ENCODE measurements at places on chromosomes 5 and 9.

DNA sequence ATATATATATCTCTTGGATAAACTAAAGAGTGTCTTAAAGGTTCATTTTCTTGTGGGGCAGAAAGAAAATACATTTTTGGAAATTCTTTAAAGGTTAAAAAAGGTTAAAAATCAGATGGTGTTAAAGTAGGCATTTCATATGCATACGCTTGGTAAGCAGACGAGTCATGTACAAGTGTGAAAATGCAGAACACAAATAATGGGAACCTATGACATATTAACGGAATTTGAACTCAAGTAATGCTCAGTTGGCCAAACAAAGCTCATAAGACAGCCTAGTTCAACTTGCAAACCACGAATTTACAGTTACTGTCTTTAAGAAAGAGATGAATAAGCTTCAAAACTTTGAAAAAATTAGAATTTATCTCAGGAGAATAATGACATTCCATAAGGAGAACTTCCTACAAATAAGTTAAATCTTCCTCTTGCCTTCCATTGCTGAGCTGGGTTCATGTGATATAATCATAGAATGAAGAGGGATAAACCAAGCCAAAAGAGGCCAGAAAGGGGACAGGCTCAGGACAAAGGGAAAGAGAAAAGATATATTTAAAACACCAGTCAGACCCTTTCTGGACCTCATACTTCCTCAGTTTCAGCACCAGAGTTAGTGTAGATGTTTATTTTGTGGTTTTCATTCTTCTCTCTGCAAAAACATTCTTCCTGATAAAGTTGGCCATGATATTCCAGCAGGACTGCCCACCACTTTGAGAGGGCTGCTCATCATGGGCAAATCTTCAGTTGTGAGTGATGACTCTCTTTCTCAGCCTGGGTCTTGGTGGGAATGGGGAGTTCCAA, 256.7 kb upstream of the CD180 start:
- peak; percentile 75 for DNase-seq

DNA sequence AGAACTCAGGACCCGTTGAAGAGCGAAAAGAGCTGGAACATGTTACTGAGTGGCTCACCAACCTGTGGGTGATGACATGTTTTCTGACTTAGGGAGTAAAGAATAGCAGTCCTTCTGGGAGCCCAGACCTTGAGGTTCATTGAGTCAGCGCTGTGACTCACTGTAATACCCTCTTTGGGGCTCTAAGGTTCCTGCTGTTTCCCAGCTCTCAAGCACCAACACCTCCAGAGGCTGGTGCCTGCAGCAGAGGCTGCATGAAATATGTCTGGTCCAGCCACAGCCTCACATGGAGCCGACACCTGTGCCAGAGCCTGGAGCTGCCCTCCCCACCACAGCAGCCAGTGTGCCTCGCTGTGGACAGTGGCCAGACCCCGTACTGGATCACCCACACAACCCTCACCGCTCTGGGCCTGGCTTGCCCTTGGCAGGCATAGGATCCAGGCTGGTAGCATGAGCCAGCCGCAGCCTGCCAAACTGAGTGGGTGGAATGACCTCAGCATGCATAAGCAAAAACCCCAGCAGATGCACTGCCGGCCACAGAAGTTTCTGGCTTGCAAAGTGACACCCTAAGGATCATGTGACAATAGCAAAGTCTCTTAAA, 143.5 kb upstream of the MRPS30 start:
- DNase-seq = no peak

GRCh38 chr9:124190761-124191160, 67.0 kb upstream of the NEK6 start:
- no peak for DNase-seq

DNA sequence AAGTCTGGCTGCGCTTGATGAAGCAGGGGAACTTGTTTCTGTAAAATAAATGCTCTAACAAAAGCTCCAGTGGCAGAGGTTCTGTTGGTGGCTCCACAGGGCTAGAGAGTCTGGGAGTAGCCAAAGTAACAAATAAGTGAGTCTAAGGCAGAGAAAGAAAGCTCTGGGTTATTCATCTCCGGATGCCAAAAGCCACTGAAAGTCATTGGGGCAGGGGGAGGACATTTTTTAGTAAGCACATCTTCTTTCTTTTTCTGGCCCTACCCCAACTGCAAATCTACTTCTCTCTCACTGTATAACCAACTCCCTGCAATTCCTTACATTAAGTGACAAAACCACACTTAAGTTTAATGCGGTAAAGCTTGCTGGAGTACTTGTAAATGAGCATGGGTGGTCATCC, 141.6 kb downstream of the INSYN2B start:
- no peak for DNase-seq

DNA sequence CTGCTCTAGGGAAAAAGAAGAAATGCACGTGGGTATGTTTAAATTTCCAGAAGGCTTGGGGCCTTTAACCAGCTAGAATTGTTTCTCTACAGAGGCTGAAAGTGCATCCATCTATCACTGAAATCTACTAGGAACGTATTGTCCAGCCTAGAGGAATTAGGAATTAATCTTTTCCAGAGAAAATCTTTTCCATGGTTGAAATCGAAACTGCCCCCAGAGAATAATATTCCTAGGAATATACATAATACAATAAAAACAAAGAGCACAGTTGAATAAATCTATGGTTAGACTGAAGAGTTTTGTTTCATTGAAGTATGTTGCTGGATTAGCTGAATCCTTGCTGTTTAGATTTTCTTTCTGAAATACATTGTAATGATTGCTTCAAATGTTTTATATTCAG, 378.5 kb downstream of the PLK2 start:
- DNase-seq = no peak

- no peak for DNase-seq
These were observed 213.5 kb downstream of the SGCD start for GRCh38 chr5:156540491-156540890.

DNA sequence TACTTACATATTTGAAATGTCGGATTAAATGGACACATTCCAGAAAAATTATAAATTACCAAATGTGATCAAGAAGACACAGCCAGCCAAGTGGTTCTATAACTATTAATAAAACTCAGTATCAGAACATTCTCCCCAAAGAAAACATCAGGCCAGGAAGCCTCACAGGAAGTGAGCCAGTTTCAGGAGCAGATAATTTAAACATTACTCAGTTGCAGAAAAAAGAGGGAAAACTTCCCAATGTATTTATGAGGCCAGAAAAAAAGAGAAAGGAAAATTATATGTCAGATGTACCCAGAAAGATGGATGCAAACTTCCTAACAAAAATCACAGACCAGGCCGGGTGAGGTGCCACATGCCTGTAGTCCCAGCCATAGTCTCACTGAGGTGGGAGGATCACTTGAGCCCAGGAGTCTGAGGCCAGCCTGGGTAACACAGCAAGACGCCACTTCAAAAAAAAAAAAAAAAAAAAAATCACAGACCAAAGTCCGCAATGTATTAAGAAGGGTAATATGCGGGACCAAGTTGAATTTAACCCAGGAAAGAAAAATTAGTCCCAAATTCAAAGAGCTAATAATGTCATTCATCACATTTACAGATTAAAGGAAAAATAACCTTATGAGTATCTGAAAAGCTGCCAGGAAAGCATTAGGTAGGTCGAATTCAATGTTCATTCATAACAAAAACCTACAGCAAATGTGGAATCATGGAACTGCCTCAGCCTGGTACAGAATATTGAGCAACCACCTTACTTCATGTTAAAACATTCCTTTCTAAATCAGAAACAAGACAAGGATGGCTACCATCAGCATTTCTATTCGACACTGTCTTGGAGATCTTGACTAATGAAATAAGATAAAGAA, 37.2 kb upstream of the NRARP start:
- no peak for DNase-seq

DNA sequence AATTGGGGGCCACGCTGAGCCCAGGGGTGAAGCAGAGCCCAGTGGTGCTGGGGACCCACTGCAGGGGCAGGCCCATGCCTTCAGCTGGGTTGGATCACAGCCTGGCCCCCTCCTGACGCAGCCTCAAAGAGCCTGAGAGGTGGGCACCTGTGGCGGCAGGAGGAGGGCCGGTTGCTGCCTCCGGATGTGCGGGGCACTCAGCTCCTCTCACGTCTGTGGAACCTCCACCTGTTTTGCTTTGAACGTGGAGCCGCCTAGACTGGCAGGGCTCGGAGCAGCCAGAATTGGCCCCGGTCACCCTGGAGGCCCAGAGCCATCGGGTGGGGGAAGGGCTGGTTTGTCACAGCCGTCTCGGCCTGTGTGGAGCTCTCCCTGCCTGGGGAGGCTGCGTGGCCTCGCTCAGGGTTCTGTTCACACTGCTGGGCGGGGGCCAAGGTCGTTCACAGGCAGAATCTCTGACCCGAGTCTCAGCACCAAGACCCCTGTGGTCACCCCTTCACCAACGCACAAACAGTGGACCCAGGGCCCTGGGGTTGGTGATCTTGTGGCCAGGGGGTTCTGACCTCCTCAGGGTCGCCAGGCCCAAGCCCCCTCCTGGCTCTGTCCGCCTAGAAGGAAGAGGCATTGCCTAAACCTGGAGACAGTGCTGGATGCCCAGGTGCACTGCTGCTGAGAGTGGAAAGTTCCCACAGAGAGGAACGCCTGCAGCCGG, 9.2 kb upstream of the SLC9A3 start:
- DNase-seq = no peak

- DNase-seq = peak; percentile 89
These were observed 92.1 kb downstream of the DAB2IP start for GRCh38 chr9:121743441-121744001.

DNA sequence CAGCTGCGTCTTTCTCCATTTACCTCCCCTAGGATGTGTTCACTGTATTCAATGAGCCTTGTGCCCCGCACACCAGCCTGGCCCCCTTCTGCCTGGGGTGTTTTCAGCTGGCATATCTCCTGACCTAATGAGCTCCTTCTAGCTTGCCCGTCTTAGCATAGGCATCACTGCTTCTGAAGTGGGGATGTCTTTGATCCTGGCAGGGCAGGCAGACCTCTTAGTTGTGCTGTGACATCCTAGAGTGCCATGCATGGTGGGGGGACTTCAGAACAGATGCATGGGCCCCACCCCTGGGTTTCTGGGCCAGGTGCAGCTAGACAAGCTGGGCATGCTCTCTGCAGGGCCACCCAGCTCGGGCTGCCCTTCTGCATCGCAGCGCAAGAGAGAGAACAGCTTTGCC, 172.7 kb downstream of the GADD45G start:
- no peak for DNase-seq

- no peak for DNase-seq
These were observed 54.4 kb downstream of the KCNV2 start for GRCh38 chr9:2771661-2772060.

DNA sequence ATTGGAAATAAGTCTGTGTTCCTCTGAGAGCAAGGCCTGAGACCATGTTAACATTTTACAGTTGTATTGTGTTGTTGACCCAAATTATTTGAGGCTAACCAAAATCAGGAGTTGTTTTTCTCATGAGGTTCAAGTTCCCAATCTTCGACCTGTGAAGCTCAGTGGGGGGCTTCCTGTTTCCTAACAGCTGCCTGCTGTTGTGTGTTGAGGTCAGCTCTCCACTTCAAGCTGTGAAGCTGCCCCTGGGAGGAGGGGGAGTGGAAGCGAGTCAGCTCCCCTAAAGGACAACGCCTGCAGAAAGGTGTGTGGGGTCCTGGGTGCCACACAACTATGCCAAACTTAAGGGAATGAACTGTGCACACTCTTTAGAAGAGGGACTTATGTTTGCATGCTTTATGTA, 295.5 kb downstream of the IRX1 start:
- no peak for DNase-seq

DNA sequence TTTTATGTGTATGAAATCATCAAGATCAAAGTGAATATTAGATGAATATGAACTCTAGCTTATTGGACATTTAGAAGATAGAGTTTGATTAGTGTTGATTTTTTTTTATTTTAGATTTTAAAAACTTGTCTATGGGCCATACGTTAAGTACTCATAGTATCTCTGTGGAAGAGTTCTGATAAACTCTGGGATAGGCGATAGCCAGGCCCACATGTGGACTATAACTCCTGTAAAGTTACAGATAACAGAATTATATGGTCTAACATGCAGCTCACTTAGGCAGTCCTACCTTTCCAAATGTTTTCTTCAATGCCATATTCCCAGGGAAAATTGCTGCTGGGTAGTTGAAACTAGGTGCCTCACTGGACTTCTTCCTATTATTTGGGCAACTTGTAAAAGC, 10.4 kb downstream of the SLC31A1 start:
- DNase-seq = no peak

- peak; percentile 86 for DNase-seq
These were observed 20.5 kb upstream of the CCL28 start for GRCh38 chr5:43432486-43433375.

DNA sequence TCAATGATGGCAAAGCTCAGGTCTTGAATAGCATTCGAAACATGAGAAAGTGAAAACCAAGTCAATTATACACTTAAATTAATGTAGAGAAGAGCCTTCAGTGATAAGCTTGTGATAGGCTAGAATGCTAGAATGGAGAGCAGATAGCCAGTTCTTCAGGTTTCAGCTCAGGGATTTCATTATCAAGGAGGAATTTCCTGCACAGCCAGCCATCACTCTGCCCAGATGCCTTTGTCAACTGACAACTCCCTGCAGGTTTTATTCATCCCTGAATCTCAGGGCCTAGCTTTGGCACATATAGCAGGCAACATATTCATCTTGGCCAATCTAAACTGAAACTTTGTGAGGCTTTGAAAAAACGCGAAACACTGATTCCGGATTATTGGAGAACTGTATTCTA, 199.3 kb upstream of the CDH6 start:
- no peak for DNase-seq

DNA sequence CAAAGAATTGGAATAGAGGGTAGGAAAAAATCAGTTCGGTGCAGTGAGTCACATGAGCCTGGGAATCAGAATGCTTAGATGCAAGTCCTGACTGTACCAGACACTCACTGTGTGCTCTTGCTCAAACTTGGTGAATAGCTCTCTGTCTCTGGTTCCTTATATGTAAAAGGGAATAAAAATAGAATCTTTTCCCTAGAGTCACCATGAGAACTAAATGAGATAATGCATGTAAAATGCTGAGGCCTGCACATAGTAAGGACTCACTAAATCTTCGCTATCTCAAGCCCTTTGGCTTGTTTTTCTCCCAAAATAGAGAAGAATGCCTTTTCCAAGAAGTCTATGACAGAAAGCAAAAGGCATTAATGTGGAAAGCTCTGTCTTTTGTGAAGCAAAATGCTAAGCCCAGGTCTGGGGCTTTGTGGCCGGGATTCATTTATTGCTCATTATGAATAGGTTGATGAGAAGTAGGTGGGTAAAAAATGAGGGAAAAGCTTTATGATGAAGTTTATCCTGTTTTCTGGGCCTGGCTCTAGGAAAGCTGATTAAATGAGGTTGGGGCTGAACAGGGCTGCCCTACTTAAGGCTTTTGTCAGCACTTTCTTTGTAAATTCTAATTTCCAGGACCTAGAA, 483.3 kb downstream of the DMAC1 start:
- DNase-seq = no peak

- DNase-seq = no peak
These were observed 13.2 kb downstream of the TTC39B start for GRCh38 chr9:15293804-15294316.

GRCh38 chr5:73488806-73489205, 9.4 kb upstream of the BTF3 start:
- DNase-seq = no peak

DNA sequence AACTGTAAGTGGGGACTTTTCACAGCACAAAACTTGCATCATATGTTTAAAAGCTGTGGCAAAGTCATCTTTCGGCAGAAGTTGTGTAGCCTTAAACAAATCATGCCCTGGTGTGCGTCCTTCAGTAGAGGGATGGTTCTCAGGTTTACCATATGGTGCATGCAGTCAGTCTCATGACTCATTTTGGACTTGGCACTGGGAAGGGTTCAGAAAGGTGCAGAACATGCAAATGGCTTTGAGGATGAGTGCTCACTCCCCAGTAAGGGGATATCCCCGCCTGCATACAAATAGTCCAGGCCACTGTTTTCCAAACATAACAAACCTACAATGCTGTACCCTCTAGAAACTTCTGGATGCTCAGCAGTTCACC, 260.3 kb downstream of the NDUFS4 start:
- DNase-seq = no peak
